Hematopoietic multipotent progenitor cell treated with erythropoietin and hydrocortisone succinate and interleukin-3 and kit ligand, for 17 days (in vitro differentiated cells): ENCODE measurements at places on chromosomes 12 and 14.

- DNase-seq = no peak
These were observed 133.7 kb downstream of the AEBP2 start for GRCh38 chr12:19572920-19573558.

GRCh38 chr12:2733493-2734355 is 61.0 kb upstream of the FKBP4 start:
- no peak for DNase-seq

DNA sequence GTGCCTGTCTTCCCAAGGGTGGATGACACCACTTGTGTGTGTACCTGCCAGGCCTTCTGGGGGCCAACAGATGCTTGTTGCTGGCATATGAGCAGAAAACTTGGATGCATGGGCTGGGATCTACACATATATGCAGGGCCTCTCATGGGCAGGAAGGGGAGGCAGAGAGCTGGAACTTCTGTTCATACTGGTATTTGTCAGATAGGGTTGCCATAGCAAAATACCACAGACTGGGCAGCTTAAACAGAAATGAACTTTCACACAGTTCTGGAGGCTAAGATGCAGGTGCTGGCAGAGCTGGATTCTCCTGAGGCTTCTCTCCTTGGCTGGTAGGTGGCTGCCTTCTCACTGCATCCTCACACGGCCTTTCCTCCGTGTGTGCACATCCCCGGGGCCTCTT is 121.8 kb downstream of the SUDS3 start:
- no peak for DNase-seq

DNA sequence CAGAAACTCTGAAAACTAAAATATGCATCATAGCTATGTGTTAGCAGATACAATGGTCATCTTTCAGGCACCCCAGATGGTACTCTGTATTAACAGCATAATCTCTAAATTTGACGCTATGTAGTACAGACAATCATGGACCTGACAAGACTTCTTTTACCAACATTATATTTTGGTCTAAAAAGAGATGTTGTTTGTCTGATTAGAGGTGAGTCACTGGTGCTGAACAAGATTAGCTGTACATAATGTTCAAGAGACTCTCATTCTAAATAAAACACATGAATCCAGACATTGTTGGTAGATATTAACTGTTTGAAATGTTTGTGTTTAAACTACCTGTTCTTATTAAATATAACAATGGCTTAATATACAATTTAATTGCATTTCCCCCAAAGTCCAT is 146.4 kb upstream of the LMNTD1 start:
- no peak for DNase-seq

DNA sequence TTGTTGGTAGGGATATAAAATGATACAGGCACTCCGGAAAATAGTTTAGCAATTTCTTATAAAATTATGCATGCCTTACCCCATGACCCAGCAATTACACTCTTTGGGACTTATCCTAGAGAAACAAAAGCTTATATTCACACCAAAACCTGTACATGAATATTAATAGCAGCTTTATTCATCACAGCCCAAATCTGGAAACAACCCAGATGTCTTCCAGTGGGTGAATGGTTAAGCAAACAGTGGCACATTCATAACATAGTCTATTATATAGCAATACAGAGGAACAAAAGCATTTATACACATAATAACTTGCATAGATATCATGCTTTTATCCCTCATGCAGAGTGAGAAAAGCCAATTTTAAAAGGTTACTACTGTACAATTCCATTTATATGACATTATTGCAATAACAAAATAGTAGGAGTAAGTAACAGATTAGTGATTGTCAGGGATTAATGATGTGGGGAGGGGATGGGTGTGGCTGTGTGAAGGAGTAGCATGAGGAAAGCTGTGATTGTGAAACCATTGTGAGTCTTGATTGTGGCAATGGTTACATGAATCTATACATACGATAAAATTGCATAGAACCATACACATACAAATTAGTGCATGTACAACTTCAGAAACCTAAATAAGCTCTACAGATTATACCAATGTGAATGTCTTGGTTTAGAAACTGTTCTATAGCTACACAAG is 363.1 kb upstream of the OR4E1 start:
- no peak for DNase-seq
